ENCODE measurements at places on chromosomes 13 and 19.

DNA sequence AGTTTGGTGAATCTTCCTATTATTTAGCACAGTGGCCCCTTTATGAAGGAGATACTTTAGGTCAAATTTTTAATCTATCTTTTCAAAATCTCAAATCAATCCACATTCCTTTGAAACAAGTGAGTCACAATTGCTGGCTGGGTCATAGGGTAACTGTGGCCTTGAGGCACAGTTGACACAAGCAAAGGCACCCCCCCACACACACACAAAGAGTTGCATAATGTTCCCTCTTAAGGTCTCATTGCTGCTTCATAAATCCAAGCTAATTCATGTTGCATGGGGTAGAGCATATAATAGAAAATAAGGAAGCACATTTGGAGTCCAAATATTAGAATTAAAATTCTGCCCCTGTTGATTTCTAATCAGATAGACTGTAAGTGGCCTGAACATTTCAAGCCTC, 171.5 kb downstream of the DLEU7 start:
- DNase-seq: no peak

- DNase-seq: no peak
These were observed 739 bp upstream of the ILF3 start for GRCh38 chr19:10653482-10653731.

- peak; percentile 38 for DNase-seq
These were observed 823.5 kb downstream of the GPC5 start for GRCh38 chr13:92221916-92222315.

- DNase-seq: no peak
These were observed 15.0 kb downstream of the SLC25A42 start for GRCh38 chr19:19078801-19079200.

GRCh38 chr19:35963514-35963913, 27.3 kb downstream of the LRFN3 start:
- DNase-seq: peak; percentile 78

GRCh38 chr13:79056706-79057105, 349.3 kb downstream of the RBM26 start:
- no peak for DNase-seq

DNA sequence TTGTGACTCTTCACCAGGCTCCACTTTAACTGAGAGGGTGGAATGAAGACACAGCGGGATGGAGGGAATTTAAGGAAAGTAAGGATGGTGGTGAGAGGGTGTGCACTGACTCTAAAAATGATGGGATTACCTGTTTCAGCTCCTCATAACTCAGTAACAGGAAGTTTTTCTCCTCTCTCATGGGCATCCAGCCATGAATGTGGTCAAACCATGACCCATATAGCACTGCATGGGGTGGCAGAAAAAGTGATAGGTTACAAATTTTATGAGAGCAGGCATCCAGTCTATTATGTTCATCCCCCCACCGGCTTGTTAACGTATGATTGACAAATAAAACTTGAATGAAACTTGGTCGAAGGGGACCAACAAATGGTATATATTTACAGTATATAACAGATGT, 7.2 kb downstream of the SULT2A1 start:
- no peak for DNase-seq

GRCh38 chr19:50344661-50345318, 15.6 kb upstream of the KCNC3 start:
- DNase-seq: no peak

DNA sequence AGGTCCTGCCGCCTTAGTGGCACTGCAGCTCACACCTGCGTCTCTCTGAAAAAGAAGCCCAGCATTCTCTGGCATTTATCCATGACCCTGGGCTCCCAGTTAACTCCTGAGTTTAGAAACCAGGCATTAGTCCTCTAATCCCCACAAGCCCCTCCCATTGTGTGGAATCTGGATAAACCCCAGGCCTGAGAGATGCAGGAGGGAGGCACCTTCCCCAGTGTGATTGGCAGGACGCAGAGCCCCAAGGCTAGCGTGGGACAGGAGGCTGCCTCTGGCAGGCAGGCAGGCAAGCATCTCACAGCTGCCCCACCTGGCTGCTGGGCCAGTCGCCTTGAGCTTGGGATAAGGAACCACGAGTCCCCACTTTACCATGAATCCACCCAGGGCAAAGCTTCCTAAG, 11.0 kb upstream of the SERPINE3 start:
- DNase-seq: no peak

GRCh38 chr19:23070353-23071146, 46.3 kb upstream of the ZNF730 start:
- peak; percentile 52 for DNase-seq

GRCh38 chr19:9937001-9937411, 691 bp upstream of the OLFM2 start:
- no peak for DNase-seq
